Left colon (tissue), 2 donors: ENCODE measurements at places on chromosomes 5 and 9. TPM values are rescaled to one million over a fixed set of nuclear protein-coding genes. Genes with fewer than 3 reads are reported as not detected.
A peak's percentile ranks its signal among the peaks of the same experiment; 100 is the strongest.

DNA sequence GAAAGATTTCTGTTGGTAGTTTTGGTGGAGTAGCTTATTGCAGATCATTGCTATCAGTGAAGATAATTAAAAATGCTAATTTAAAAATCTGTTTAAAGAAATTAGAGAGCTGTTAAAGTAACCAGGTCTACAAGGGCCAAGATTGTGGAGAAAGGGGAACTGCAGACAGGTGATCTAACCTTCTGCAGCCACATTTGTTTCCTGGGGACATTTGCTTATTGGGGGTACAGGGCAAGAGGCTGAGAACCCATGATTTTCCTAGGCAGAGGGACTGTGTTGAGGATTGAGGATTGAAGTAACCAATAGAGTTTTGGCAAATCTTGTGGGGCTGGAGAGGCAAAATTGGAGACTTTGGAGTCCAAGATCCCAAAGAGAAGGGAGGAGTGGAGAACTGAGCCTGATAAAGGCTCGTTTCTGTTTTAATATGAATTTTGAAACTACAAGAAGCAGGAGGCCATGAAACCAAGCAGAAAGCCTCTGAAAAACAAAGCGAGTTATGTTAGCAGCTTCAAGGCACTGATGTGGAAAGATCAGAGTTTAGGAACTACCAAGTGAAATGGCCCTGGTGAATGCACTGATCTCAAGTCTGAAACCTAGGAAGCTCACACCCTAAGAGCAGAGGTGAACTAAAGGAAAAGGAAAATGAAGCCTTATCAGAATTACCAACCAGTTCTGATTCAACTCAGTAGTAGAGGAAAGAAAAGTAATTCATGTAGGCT is 219.8 kb upstream of the C9orf72 start:
- no peak for DNase-seq

- DNase-seq: no peak
Observed at GRCh38 chr9:128409978-128410377, 10.7 kb upstream of the CERCAM start.

GRCh38 chr9:123299558-123300126 is 31.3 kb upstream of the STRBP start:
- DNase-seq: no peak

DNA sequence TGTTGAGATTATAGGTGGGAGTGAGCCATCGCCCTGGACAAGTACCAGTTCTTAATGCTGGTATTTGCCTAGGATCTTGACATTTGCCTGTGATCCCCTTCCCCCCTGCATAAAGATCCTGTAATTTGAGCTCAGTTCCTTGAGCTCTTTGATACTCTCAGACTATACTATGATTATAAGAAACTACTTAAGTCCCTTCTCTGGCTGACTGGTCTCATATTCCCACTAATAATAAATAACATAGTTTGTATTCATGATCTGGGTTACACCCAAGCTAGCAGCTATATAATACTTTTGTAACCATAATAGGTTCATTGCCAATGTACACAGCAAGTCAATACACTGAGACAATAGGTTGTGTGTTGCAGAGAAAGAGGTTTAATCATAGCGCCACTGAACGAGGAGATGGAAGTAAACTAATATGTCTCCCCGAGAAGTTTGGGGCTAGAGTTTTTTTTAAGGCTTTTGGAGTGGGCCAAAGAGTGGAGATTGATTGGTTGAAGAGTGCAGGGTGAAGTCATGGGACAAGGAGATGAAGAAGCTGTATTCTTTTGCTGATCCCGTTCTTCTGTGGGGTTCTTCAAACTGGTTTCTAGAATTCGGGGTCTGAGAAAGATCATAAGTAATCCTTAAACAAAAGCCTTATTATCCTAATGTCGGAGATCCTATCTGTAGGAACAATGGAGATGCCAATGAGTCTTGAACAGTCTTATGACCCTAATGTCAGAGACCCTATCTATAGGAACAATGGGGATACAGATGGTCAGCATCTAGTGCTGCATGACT is 20.7 kb upstream of the SHOC1 start:
- no peak for DNase-seq

- DNase-seq: peak; percentile 80
Observed at GRCh38 chr9:128892221-128892921, 10.4 kb downstream of the LRRC8A start.

- peak; percentile 43 for DNase-seq
Observed at GRCh38 chr9:106920701-106921283, 57.8 kb downstream of the ZNF462 start.

DNA sequence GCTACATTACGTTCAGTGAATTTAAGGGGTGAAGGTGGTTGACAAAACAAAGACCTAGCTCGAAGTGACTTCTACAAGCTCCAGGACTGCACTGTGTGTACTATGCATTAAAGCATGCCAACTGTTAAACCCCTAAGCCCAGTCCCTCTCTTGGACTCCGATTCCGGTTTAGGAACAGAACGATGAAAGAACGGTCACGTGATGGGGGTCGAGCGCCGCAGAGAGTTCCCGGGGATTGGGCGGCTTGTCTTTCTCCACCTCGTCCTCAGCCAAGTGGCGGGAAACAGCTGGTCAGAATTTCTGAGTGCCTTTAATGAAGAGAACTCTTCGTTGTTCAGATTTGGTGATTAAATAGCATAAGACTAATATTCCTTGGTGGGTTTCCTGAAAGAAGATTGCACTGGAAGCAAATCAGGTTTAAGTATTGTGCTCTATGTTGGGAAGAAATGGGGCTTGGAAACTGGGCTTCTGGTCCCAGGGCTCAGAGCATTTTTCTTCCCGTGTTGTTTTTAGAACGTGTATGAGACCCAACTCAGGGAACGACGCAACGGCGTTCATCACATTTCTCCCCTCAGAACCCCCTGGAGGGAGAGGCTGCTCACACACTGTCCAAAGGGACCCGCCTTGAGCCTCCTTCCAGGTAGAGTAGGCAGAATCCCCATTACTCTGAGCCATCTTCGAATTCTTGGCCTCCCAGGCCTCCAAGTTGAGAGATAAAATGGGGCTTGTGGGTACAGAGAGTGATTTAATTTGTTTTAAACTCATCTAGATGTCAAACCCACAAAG is 25.3 kb downstream of the IRX2 start:
- DNase-seq: no peak

- no peak for DNase-seq
Observed at GRCh38 chr5:90135779-90136378, 273.7 kb downstream of the CETN3 start.

DNA sequence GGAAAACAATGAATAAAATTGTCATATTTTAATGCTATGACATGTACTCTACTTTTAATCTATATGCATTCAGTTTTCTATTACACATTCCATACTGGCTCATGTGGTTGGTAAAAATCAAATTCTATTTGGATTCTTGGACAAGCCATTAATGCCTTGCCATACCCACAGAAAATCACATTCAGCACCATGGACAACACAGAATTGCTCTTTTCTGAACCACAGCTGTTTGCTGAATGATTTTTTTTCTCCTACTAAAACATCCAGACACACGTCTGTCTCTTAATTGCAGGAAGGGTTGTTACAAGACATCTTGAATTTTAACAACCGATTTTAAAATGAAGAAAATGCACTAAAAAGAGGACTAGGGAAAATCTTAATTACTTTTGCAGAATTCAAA is 675.6 kb downstream of the BRINP1 start:
- DNase-seq: no peak

DNA sequence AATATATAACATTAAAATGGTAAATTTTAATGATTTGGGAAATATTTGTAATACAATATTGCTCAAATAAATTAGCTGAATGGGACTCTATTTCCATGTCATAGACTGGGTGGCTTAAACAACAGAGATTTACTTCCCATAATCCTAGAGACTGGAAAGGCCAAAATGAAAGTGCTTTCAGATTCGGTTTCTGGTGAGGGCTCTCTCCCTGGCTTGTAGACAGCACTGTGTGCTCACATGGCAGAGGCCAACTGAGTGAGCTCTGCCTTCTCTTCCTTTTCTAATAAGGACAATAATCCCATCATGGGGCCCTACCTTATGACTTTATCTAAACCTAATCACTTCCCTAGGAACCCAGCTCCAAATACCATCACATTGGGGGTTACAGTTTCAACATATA is 196.2 kb downstream of the MARCHF11 start:
- no peak for DNase-seq

GRCh38 chr9:104092875-104093600 is 1.1 kb upstream of the SMC2 start:
- DNase-seq: peak; percentile 4

GRCh38 chr5:39015743-39016586 is 58.2 kb downstream of the RICTOR start:
- no peak for DNase-seq

DNA sequence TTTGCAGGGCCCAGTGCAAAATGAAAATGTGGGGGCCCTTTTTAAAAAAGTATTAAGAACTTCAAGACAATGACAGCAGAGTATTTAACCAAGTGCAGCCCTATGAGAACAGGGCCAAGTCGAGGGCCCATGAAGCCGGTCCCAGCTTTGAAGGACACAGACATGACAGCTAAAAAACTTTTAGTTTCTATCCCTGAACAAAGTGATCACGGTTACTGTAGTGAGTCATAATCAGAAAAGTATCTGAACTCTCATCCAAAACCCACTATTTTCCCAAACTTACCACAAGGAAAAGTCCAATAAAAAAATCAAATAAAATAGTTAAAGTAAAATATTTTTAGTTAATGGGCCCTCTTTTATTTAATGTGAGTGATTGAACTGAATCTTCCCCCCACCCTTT is 126.0 kb downstream of the MEF2C start:
- no peak for DNase-seq

- DNase-seq: no peak
Observed at GRCh38 chr5:50501491-50502228, 60.6 kb upstream of the EMB start.

- no peak for DNase-seq
Observed at GRCh38 chr9:77562019-77562748, 85.9 kb downstream of the GNA14 start.

GRCh38 chr5:14064841-14065240 is 78.3 kb upstream of the TRIO start:
- no peak for DNase-seq

DNA sequence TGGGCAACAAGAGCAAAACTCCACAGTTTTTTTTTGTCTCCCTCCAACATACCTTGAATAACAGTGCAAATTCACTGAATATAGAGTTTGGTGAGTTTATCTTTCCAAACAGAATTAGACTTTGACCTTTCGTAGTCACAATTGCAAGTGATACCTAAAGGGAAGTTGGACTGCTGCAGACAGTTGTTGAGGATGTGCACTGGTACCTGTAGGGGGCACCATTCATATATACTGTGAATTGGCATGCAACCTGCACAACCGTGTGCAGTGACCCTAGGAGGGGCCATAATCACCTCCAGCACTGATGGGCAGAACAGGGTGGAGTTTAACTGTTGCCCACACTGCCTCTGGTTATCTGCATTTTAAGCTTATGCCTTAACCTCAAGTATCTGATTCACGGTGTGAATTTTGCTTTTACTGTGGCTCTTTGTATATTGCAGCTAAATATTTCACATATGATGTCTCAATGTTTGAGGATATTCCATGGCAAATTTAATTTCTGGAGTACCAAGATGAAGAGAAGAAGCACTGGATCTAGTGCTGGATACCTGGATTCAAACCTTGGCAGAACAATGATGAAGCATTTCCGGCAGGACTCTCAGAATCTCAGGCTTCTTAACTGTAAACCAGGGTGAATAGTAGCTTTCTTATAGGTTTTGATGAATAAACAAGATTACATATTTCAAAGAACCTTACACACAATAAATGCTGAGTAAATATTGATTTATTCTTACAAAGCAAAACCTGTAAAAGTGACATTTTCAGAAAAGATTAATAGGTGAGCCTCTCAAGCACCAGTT is 144.3 kb downstream of the ACTBL2 start:
- no peak for DNase-seq

- no peak for DNase-seq
Observed at GRCh38 chr9:25003686-25004085, 458.0 kb upstream of the IZUMO3 start.

- DNase-seq: no peak
Observed at GRCh38 chr5:181037365-181037861, 2.7 kb upstream of the BTNL9 start.

DNA sequence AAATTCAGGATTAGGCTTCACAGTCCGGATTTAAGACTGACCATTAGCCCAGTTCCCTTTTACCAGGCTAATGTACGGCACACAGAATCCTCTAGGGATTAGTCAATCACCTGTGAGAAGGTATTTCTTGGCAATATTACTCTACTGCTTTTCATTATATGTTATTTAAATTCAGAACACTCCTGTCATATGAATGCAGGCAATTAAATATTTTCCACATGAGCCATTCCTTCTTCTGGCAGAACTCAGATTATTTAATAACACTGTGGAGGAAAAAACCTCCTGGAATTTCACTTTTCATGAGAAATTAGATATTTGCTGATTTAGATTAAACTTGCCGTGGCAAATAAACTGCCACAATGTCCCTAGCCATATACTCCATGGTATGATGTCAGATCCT is 1357.5 kb upstream of the C9orf72 start:
- no peak for DNase-seq

GRCh38 chr5:93596310-93596675 is 13.3 kb downstream of the NR2F1 start:
- DNase-seq: no peak

- peak; percentile 67 for DNase-seq
Observed at GRCh38 chr5:52989781-52990527, 802 bp downstream of the ITGA2 start.

DNA sequence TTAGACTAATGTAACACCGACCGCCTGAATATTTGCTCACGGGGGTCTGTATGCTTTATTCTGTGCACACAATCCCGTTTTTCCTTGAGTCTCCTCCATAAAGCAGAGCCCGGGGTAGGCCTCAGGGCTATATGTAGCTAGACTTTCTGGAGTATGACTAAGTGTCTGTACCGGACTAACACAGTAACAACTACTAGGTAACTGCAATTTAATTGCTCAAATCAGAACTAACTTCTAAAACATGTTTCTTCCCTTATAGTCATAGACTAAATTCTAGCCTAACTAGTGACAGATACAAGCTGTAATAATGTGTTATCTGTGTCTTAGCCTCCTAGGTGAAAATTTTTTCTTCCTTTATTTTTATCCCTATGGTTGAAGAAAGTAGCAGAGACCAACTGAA is 2.1 kb downstream of the REEP5 start:
- no peak for DNase-seq

- peak; percentile 34 for DNase-seq
Observed at GRCh38 chr9:110257097-110257841, 962 bp upstream of the TXN start.

GRCh38 chr9:18717759-18718158 is 243.8 kb downstream of the ADAMTSL1 start:
- no peak for DNase-seq

- DNase-seq: no peak
Observed at GRCh38 chr9:79673614-79674013, 101.8 kb downstream of the TLE4 start.

Gene GARIN3
- total RNA-seq: not detected

Gene SLC36A3
- not detected for total RNA-seq

Gene CDK7
- 22.1 TPM for total RNA-seq

Gene LMX1B
- not detected for total RNA-seq

Gene SPINK4
- total RNA-seq: 13.9 TPM

Gene NINJ1
- 17.7 TPM for total RNA-seq

Gene SPINK13
- not detected for total RNA-seq

Gene GALT
- 49.6 TPM for total RNA-seq

Gene SPINK6
- not detected for total RNA-seq

Gene PCDHA3
- total RNA-seq: 0.28 TPM

Gene FAM151B
- 1.6 TPM for total RNA-seq
